ENCODE measurements at places on chromosomes 3 and 15.

DNA sequence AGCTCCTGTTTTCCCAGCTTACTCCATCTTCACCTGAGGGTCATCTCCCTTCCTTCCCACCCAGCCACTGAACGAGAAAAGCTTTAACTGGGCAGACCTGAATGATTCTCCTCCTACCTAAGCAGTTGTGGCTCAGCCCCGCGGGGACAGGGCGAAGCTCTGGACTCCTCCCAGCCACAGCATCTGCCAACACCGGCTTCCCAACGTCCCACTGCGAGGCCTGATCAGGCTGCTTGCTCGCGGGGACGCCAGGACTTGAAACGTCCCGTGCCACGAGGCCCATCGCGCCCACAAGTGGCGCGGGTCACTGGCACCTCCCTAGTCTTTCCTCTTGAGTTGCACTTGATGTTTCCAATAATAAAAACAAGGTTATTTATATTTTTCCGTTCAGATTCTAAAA lies at the start of gene SPATA16:
Gene SPATA16 (minus strand): TSS at position 250 of the 400 bp plus-strand sequence. CDS start 23,504 bp downstream, outside the sequence.
- no peak for DNase-seq

GRCh38 chr15:69524814-69525213 lies 72.2 kb downstream of the RPLP1 start:
- DNase-seq = no peak

GRCh38 chr15:76764004-76764403 lies 141.1 kb downstream of the SCAPER start:
- DNase-seq = no peak

DNA sequence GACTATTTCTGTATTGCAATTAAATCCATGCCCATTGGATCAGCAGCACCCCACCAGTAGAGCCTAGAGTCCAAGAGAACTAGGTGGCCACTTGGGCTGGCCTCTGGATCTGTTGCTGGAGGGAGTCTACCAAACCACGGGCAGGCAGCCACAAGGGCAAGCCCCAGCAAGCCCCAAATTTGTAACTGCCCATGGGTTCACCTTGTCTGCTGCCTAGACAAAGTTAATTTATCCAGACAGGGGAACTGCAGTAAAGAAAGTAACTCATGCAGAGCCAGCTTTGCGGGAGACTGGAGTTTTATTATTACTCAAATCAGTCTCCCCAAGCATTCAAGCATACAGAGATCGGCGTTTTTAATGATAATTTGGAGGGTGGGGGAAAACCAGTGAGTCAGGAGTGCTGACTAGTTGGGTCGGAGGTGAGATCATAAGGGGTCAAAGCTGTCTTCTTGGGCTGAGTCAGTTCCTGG lies 74.0 kb upstream of the TERB2 start:
- peak; percentile 53 for DNase-seq

DNA sequence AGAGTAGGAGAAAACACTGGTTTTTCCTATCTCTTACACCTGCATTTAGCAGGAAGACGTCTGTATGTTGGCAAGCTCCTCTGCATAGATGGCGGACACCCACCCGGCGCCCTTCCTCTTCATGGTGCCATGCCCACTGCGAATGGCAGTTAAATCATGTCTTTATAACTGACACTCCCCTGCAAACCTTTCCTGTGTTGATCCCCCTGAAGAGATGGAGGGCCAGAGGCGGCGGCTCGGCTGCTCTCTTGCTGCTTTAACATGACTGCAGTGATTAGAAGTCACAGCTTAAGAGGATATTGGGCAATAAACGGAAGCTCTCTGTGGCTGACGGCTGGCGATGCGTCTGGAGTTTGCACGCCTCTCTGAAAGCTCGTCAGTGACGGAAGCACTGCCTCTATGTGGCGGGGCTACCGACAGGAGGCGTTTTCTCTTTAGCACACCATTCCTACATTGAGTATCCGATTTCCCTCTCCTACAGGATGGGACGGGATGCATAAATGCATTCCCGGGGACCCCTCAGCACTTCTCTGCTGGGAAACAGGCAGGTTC lies 25.5 kb upstream of the SNRPA1 start:
- peak; percentile 54 for DNase-seq

- DNase-seq = no peak
Observed at GRCh38 chr3:58047826-58048225, 39.6 kb downstream of the FLNB start.

DNA sequence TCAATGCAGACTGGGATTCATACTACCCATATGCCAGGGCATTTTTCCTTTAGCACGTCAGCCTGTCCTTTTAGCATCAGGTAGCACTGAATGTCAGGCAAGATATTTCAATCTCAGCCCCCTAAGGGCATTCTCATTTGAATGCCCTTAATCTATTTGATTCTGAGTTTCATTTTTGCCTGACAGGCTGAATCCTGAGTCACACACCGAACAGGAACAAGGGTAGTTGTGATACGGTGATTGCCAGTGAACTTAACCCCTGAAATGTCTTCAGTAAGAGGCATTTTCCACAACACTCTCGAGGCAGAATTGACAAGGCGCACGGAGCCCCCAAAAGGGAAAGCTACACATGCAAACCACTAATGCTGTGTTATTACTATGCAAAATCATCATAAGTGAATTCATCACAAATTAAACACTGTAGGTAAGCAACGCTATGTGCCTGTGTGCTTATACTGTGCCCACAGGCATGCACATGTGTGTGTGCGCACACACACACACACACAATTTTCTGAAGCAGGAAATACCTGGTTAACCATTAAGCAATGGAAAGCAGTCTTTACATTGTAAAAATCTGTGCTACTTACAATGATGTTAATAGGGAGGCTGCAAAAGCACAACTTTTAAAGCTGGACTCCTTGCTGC lies 130.4 kb downstream of the ZNF385D start:
- DNase-seq = no peak

- no peak for DNase-seq
Observed at GRCh38 chr15:49621401-49621811, 558 bp downstream of the DTWD1 start.

- peak; percentile 58 for DNase-seq
Observed at GRCh38 chr3:32334675-32335074, 57.0 kb upstream of the CMTM7 start.

GRCh38 chr3:126781889-126782491 lies 78.0 kb downstream of the CHCHD6 start:
- no peak for DNase-seq

- no peak for DNase-seq
Observed at GRCh38 chr15:101242160-101242998, 9.5 kb downstream of the CHSY1 start.

DNA sequence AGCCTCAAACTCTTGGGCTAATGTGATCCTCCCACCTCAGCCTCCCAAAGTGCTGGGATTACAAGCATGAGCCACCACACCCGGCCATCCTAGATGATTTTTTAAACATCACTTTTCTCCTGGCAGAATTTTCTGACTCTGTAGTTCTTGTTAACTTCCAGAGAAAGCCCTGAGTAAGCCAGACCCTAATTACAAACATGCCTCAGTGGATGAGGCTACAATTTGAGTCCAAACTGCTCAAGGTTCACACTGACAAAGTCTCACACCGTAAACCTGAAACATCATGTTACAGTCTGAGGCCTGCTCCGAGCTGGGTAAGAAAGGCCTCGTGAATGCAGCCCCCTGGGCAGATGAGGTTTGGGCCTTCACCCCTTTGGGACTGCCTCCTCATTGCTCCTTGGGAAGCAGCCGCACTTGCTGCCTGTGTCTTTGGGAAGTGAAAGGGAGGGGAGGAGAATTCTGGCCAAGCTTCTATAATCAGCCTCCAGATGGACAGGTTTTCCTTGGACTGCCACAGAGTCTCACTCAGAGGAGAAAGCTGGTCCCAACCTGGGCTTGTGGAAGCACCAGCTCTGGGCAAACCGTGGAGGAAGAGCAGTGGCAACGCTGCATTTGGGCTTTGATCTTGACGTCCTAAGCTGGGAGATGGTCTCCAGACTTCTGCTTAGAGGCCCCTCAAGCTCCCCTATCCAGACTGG lies 46.0 kb downstream of the CA12 start:
- DNase-seq = no peak

DNA sequence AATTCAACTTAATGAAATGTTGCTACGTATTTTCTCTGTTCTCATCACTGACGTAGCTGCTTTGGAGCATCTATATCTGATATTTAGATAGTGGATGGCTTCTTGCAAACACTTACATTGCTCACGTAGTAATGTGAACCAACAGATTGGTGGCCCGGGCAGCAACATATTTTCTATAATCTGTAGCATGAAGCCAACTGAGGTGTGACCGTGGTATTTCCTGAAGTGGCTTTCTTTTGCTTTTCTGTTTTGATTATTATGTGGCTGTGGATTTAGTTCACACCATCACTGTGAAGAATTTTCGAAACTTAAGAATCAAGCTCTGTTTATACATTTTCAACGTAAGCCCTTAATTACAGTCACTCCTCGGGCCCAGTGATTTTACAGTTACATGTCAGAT lies 288.5 kb downstream of the LPP start:
- no peak for DNase-seq

Measured in activated naive CD4-positive, alpha-beta T cell treated with anti-CD3 and anti-CD28 coated beads, Interleukin-2, amount 50 U/mL, for 72 hours (primary cell).